ENCODE measurements at places on chromosomes 1 and 21. TPM values are rescaled to one million over a fixed set of nuclear protein-coding genes. Genes with fewer than 3 reads are reported as not detected.

The OR2T11 gene
- not detected for total RNA-seq

The DOP1B gene
- total RNA-seq = 5.9 TPM

The ZMPSTE24 gene
- 67.0 TPM for total RNA-seq

The MMEL1 gene
- 2.7 TPM for total RNA-seq

GRCh38 chr1:25661043-25661815, 44.6 kb downstream of the MAN1C1 start:
- no peak for DNase-seq

DNA sequence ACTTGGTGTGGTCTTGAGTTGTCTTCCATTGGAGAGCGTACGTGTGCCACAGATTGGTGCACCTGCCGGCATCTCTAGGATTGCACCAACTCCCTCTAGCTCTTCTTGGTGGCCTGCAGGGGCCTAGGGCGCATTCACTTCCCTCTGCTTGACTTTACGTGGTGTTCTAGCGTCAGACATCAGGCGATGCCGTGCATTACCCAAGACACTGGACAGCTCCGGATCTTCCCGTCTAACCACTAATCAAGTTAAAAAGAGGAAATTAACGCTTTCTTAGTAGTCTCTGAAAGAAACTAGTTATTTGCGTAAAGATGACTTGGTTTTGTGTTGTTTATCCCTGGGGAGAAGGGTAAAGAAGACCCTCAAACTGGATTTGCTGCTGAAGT, 510 bp upstream of the IL10RB start:
- no peak for DNase-seq

DNA sequence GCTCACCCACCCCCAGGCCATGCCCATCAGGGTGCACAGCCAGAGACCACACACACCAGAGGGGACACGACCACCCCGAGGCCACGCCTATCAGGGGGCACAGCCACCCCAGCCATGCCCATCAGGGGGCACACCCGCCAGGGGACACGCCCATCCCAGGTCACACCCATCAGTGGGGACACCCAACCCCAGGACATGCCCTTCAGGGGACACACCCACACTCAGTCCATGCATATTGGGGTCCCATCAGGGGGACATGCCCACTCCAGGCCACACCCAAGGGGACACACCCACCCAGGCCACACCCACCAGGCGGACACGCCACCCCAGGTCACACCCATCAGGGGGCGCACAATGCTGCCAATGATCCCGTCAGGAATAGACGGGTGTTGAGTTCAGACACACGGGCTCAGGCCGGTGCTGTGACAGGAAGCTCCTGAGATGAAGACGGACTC, 20.7 kb downstream of the MCM3AP start:
- DNase-seq = no peak

- DNase-seq = no peak
These were observed 48.0 kb downstream of the URB2 start for GRCh38 chr1:229674042-229674441.

- no peak for DNase-seq
These were observed 281.7 kb upstream of the ESRRG start for GRCh38 chr1:217004776-217005436.

DNA sequence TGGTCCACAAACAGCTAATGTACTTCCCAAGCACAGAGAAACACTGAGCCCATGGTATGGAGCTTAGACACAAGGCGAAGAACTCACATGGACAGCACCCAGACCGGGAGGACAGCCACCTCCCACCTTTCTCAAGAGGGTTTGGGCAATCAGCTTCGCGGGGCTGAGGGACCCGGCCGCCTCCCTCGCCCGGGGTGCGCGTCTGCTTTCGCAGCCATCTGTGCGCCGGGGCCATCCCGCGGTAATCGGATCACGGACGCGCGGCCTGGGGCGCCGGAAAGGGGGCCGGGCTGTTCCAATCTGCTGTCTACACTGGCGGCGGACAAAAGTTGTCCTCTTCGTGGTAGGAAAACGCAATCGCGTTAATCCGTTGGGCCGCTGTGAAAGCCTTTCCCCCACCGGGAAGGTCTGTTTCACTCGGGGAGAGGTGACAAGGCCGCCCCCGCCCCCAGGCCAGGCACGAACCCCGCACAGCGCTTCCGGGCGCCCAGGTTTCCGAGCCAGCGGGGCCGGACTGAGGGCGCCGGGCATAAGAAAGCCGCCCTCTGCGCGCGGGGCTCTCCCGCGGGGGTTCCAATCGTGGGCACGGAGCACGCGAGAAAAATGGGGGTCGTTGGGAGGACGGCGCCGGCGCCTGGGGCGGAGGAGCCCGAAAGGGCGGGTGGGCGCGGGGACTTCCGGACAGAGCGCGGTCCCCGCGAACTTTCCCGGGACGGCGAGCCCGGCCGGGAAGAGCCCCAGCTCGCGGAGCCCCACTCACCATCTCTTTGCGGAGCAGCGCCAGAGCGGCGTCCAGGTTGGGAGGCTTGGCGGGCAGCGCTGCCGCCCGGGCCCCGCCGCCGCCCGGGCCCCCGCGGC, 664 bp downstream of the FAM89A start:
- DNase-seq = no peak

DNA sequence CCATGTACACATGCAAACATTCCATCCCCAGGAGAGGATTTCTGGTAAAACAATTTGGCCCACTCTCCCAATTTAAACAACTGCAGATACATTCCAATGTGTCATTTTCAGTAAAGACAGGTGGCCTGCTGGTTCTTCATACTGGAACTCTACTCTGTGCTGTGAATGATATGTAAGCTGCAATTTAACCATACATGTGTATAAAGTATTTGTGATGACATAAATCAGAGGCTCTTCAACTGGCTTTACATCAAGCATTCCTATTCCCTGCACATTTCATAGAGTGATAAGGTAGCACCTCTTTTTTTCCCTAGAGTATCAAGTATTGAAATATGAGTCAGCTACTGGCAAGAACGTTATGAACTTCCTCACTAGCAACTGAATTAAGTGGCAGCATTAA, 649.5 kb upstream of the ADGRL2 start:
- no peak for DNase-seq

DNA sequence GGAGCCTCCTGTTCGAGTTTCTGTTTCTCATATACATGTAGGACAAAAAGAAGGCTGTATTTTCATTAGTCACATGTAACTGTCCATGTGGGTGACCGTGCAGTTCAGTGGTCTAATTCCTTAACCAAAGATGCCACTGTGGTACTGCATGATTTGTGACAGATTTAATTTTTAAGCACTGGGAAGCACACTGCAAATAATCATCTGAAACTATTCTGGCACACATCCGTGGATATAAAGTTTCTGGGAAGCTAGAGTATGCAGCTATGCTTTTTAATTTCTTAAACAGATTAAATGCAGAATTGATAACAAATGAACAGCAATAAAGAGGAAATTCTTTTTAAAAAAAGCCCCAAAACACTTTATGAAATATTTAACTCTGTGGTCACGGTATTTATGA, 254.8 kb downstream of the LMO4 start:
- no peak for DNase-seq

DNA sequence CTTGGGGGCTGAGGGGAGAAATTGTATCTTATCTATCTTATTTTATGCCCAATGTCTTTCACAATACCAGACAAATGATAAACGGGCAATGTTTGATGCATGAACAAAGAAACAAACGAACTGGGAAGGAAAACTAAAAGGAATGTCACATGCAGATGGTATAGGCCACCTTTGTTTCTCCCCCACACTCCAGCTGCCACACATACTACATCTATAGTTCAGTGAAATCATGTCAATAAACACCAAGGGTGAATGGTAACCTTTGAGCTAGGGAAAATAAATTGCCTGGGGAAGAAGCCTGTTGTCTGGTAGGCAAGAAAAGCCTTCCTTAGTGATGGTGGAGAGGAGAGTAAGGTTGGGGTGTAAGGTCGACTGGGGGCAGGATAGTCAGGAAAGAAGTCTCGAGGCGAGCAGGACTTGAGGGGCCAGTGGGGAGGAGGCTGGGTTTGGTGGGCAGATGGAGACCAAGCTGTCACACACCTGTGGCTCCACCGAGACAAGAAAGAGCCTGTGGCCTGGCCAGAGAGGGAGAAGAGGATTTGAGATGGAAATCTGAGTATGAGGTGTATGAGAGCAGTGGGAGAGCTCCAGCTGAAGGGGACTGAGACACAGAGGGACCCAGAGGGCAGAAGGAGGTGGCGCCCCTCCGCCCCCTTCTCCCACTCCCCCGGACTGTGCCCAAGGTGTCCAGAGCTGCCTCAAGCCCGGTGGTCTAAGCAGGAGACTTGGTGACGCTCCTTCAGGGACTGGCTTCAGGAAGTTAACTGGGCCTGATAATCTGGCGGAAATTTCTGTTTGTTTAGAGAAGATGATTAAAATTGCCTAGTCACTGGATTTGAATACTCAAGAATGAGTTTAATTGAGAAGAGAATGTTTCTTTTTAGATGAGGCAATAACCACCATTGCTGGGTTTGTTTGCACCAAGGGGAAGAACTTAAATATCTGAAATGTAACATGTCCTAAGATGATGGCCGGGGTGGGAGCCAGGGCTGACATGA, 37.3 kb downstream of the ATF3 start:
- no peak for DNase-seq

- DNase-seq = no peak
These were observed 237.1 kb downstream of the VAV3 start for GRCh38 chr1:107727866-107728265.

GRCh38 chr1:172270605-172271004, 149.9 kb upstream of the C1orf105 start:
- no peak for DNase-seq

DNA sequence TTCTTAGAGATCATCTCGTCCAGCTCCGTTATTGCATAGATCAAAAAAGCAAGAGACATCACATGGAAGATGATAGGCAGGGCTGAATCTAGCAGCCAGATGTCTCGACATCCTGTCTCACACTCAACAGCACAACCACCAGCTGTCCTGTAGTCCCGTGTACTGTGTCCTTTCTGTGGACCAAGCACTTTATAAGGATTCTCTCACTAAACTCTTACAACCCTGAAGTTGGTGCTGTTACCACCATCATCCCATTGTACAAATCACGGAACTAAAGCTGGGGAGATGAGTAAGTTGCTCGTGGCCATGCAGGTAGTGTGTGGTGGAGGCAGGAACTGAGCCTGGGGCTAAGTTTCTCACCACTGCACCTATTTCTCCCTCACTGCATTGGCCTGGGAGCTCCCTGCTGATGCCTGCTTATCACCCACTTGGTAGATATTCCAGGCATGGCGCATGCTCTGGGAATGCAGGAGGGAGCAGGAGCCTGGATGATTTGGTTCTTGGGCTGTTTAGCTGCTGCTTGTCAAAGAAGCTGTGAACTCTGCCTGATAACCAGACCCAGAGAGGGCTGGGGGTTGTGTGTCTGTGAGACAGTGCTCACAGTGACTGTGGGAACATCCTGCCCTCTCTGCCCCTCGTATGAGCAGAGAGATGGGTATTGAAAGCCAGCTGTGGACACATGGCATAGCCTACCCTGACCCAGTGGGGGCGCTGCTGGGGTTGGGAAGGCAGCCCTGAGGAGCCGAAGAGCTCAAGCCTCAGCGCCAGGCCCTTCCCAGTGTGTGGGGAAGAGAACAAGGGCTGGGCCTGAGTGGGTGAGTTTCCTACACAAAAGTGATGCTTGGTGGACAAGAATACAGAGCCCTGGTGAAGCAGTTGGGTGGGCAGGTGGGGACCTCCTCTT, 13.6 kb downstream of the PPFIA4 start:
- no peak for DNase-seq

- DNase-seq = no peak
These were observed 1406.0 kb downstream of the KCNT2 start for GRCh38 chr1:195202241-195202640.

All from pulmonary artery endothelial cell (primary cell).